Activated CD4-positive, alpha-beta memory T cell treated with anti-CD3 and anti-CD28 coated beads, Interleukin-2, amount 10 ng/mL, durations not matched to agents 7 days and 5 days (primary cell): ENCODE measurements at places on chromosomes 11 and 22.
A peak's percentile ranks its signal among the peaks of the same experiment; 100 is the strongest.

DNA sequence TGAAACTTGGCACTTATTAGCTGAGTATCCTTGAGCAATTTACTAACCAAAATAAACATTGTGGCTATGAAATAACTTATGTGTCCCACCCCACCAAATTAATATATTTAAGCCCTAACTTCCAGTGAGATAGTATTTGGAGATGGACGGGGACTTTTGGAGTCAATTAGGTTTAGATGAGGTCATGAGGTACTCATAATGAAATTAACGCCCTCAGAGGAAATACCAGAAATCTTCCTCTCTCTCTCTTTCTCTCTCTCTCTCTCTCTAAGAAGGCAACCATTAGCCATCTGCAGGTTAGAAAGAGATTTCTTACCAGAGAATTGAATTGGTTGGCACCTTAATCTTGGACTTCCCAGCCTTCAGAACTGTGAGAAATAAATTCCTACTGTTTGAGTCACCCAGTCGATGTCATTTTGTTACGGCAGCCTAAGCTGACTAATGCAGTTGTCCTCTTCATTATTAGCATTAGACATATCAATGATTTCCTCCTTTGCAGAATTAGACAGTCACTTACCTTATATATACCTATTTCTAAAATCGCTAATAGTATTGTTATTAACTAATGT lies 1284.0 kb downstream of the FAM181B start:
- no peaks in the 10 kb centered on the region for H3K36me3 ChIP-seq
- no peaks in the 10 kb centered on the region for H3K27me3 ChIP-seq
- H3K4me1 ChIP-seq: no peaks in the 10 kb centered on the region
- H3K4me3 ChIP-seq: no peak overlapping the region

DNA sequence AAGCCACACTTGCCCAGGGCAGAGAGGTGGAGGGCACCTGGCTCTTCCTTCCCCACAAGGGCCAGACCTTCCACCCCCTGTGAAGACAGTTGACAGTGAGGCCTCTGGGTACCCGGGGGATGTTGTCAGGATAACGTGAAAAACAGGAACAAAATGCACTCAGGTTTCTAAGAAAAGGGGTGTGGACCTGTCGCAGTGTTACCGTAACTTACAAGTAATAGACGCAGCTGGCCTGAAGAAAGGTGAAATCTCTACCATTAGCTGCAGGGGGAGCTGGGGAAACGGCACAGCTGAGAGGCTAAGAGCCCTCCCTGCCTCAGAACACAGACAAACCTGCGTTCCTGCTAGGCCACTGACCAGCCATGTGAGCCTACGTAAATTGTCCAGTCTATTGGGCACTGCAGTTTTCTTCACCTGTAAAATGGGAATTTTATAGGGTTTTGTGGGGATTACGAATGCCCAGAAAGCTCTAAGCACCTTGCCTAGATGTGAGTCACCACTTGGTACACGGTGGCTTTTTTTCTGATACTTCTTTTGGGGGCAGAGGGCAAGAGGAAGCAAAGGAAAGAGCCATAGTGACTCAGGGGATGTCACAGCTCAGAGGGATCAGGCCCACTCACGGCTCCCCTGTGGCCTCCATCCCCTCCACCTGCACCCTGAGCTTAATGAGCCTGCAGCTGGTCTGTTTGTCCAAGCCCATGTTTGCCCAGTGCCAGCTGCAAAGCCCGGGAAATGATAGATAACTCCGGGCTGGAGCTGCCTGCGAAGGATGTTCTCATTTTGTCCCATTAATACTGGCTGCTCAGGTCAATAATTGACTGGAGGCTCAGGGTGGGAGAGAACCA lies 18.4 kb upstream of the CABP7 start:
- H3K27me3 ChIP-seq: no peaks in the 10 kb centered on the region
- H3K4me1 ChIP-seq: peaks cover 24% of the 10 kb centered on the region
- H3K27ac ChIP-seq: peak overlapping the region; percentile 65
- no peak overlapping the region for H3K4me3 ChIP-seq

DNA sequence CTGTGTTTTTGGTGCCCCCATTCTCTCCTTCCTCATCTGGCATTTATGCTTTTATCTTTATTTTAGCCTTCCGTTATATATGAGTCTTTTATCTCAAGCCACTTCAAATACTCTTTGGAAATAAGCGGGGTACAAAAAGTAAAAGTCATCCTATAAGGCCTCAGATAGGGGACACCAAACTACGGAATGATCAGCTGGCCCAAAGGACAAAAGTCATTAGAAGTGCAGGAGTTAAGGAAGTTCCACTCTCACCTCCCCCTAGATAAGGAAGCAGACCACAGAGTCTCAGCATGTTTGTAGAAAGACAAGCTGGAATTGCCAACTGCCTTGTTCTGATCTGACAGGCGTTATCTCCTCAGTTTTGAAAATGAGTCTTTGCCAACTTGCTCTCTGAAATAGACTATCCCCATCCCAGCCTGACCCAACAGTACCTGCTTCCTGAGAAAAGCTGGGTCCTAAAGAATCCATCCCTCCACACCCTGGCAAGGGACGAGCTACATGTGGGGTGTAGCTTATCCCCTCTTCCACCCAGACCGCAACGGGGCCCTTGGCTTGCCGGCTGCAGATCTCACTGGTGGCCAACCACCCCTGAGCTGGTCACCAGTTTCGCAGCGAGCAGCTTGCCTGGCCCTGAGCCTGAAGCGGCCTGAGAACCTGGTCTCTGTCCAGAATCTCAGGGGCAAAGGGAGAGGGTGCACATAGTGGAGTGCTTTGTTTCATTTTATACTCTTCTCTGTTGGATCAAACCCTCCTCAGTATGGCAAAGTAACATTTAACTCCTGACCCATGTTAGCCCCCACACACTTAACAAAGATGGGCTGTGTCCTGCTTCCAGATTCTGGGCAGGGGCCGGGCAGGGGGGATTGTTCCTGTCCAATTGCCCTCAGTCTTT lies 13.8 kb downstream of the FADS2 start:
- H3K27me3 ChIP-seq: no peaks in the 10 kb centered on the region
- peaks cover 71% of the 10 kb centered on the region for H3K36me3 ChIP-seq
- peaks cover 2% of the 10 kb centered on the region for H3K4me1 ChIP-seq
- no peak overlapping the region for H3K4me3 ChIP-seq

DNA sequence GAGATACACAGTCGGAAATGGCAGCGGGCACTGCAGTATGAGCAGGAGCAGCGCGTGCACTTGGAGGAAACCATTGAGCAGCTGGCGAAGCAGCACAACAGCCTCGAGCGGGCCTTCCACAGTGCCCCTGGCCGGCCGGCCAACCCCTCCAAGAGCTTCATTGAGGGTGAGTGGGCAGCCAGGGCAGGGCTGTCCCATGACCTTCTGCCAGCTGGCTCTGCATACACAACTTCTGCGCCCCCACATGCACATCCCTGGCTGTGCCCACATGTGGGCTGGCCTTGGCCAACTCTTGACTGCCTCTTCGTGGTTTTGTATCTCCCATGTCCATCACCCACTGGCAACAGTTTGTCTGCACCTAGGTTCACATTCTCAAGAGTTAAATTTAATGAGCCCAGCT lies 81.1 kb downstream of the MORC2 start:
- no peaks in the 10 kb centered on the region for H3K36me3 ChIP-seq
- H3K4me3 ChIP-seq: no peak overlapping the region
- H3K27me3 ChIP-seq: no peaks in the 10 kb centered on the region

DNA sequence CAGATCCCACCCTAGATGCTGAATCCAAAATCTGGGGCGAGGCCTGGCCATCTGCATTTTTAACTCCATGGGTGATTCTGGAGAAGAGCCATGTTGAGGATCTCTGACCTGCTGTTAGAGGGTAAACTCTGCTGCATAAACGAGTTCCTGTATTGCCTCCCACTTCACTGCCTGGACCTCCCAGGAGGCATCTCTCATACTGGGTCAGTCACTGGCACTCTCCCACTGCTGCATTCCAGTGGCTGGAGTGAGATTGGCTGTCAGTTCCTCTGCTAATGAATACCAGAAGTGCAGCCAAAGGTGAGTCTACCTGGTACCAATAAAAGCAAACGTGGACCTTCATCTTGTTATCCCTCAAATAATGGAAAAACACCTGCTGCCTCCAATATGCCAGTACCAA lies 10.3 kb downstream of the POLDIP3 start:
- no peaks in the 10 kb centered on the region for H3K27me3 ChIP-seq
- DNase-seq: no peak
- H3K27ac ChIP-seq: no peak overlapping the region
- peaks cover 12% of the 10 kb centered on the region for H3K4me1 ChIP-seq

GRCh38 chr11:43931717-43932039 lies 10.8 kb upstream of the C11orf96 start:
- H3K4me3 ChIP-seq: no peak overlapping the region
- H3K27ac ChIP-seq: no peak overlapping the region
- peaks cover 3% of the 10 kb centered on the region for H3K27me3 ChIP-seq
- peaks cover 4% of the 10 kb centered on the region for H3K4me1 ChIP-seq
- no peaks in the 10 kb centered on the region for H3K36me3 ChIP-seq

GRCh38 chr11:127130321-127130720 lies 129.8 kb upstream of the KIRREL3 start:
- no peak overlapping the region for H3K4me3 ChIP-seq
- DNase-seq: no peak
- no peaks in the 10 kb centered on the region for H3K27me3 ChIP-seq
- H3K4me1 ChIP-seq: no peaks in the 10 kb centered on the region
- H3K27ac ChIP-seq: no peak overlapping the region

GRCh38 chr22:45239681-45240051 lies 1.0 kb downstream of the KIAA0930 start:
- no peak overlapping the region for H3K27ac ChIP-seq
- no peaks in the 10 kb centered on the region for H3K27me3 ChIP-seq
- peaks cover 22% of the 10 kb centered on the region for H3K4me1 ChIP-seq
- no peak for DNase-seq

DNA sequence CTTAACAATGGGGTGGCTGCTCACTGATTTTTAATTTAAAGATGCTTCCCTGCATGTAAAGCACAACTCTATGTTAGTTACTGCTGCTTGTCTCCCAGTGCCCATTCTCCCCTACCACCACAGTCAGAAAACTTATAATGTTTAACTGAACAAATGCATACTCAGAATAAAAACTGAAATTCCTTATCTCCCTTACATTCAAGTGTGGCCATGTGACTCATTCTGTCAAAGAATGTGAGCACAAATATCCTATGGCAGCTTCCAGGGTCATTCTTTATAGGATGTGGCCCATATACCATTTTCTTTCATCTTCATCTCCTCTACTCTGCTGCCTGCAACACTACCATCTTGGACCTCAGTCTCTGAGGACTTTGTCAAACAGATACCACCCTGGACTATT lies 374.8 kb downstream of the DYNC2H1 start:
- no peak overlapping the region for H3K4me3 ChIP-seq
- no peak overlapping the region for H3K27ac ChIP-seq
- peaks cover 13% of the 10 kb centered on the region for H3K4me1 ChIP-seq
- H3K27me3 ChIP-seq: no peaks in the 10 kb centered on the region

GRCh38 chr22:35629406-35630216 lies 12.5 kb upstream of the MB start:
- peaks cover 3% of the 10 kb centered on the region for H3K36me3 ChIP-seq
- peaks cover 14% of the 10 kb centered on the region for H3K27me3 ChIP-seq
- peak overlapping the region; percentile 65 for H3K27ac ChIP-seq
- no peak overlapping the region for H3K4me3 ChIP-seq
- DNase-seq: peak; percentile 68

GRCh38 chr22:45828841-45829240 lies 148.1 kb downstream of the WNT7B start:
- H3K27ac ChIP-seq: no peak overlapping the region
- H3K4me1 ChIP-seq: no peaks in the 10 kb centered on the region
- no peak overlapping the region for H3K4me3 ChIP-seq

DNA sequence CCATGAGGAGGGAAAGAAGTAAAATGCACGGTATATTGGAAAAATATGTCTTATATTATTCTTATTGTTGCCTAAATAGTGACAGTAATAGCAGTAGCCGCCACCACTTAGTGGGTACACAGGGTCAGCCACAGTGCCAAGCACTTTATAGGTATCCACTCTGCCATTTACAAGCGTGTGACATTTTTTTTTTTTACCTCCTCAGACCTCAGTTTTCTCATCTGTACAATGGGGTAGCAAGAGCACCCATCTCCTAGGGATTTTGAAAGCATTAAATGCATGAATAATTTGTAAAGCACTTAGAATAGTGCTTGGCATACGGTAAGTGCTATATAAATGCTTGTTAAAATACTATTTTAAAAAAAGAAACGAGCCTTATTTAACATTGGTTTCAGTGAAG lies 8.9 kb downstream of the RTN4RL2 start:
- no peak overlapping the region for H3K27ac ChIP-seq
- DNase-seq: no peak
- no peaks in the 10 kb centered on the region for H3K36me3 ChIP-seq

DNA sequence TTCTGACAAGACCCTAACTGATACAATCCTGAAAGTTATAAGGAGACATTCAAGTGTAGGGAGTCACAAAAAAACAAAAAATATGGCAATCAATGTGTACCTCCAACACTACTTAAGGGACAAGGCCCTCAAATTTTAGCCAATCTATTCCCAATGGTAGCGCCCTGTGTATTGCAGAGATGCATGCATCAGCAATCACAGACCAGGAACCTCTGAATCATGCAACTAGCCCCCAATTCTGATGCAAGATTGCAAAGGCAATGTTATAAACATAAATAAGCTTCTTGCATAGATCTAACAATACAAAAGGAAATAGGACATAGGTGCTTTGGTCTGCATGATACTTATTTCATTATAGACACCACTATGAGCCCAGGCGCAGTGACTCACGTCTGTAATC lies 29.7 kb upstream of the SIK2 start:
- H3K4me3 ChIP-seq: no peak overlapping the region
- no peak for DNase-seq
- peaks cover 10% of the 10 kb centered on the region for H3K27me3 ChIP-seq
- no peaks in the 10 kb centered on the region for H3K4me1 ChIP-seq
- no peak overlapping the region for H3K27ac ChIP-seq

- H3K4me1 ChIP-seq: no peaks in the 10 kb centered on the region
- no peak overlapping the region for H3K4me3 ChIP-seq
- H3K36me3 ChIP-seq: peaks cover 12% of the 10 kb centered on the region
- DNase-seq: no peak
- H3K27ac ChIP-seq: no peak overlapping the region
- no peaks in the 10 kb centered on the region for H3K27me3 ChIP-seq
These were observed 68.9 kb downstream of the PRCP start for GRCh38 chr11:82831364-82831763.

- no peak for DNase-seq
- H3K4me3 ChIP-seq: no peak overlapping the region
- no peaks in the 10 kb centered on the region for H3K27me3 ChIP-seq
- H3K36me3 ChIP-seq: no peaks in the 10 kb centered on the region
These were observed 13.2 kb upstream of the TPP1 start for GRCh38 chr11:6632116-6633073.

- no peaks in the 10 kb centered on the region for H3K36me3 ChIP-seq
- H3K4me1 ChIP-seq: peaks cover 13% of the 10 kb centered on the region
- no peak overlapping the region for H3K4me3 ChIP-seq
- no peak for DNase-seq
These were observed 18.8 kb upstream of the TSPAN18 start for GRCh38 chr11:44708009-44708408.
